NCI-H524 treated with DMSO at 0.1 percent for 48 hours (cell line): ENCODE measurements at places on chromosomes 1 and 21.

- no peak for DNase-seq
Observed at GRCh38 chr21:44510508-44511218, 29.3 kb downstream of the KRTAP10-1 start.

GRCh38 chr1:56070601-56071000 lies 508.8 kb downstream of the PLPP3 start:
- no peak for DNase-seq

GRCh38 chr1:50490640-50491039 lies 67.4 kb upstream of the DMRTA2 start:
- no peak for DNase-seq

- DNase-seq, result no peak
Observed at GRCh38 chr21:36902793-36903192, 63.7 kb downstream of the HLCS start.

- no peak for DNase-seq
Observed at GRCh38 chr1:88371436-88372023, 312.5 kb upstream of the PKN2 start.

- DNase-seq, result no peak
Observed at GRCh38 chr1:231107151-231107550, 54.7 kb upstream of the TRIM67 start.

DNA sequence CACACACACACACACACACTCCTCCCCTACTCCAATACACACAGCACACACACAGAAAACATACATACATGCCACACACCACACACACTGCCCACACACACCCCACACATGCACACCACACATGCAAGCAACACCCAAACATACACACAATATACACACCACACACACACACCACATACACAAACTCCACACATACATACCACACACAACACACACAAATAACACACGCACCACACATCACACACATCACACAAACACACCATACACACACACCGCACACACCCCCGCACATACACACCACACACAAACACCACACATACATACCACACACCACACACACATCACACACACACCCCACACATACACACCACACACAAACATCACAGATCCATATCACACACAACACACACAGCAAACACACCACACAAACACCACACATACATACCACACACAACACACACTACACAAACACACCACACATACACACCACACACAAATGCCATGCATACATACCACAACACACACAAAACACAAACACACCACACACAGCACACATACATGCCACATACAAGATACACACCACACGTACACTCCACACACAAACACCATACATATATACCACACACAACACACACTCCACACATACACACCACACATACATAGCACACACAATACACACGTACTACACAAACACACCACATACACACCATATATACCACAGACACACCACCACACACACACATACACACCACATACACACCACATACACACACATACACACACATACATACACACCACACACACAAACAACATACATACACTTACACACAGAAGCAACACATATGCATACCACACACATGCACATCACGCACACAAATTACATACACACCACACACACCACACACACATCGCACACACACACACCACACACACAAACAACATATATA lies 932 bp upstream of the RAB7B start:
- DNase-seq, result no peak

- no peak for DNase-seq
Observed at GRCh38 chr1:215530401-215530984, 36.6 kb upstream of the KCTD3 start.

- no peak for DNase-seq
Observed at GRCh38 chr1:81224222-81224621, 576.5 kb upstream of the ADGRL2 start.

GRCh38 chr21:26759731-26760130 lies 85.5 kb downstream of the ADAMTS1 start:
- DNase-seq, result no peak

- no peak for DNase-seq
Observed at GRCh38 chr1:112727716-112728115, 12.6 kb upstream of the PPM1J start.

DNA sequence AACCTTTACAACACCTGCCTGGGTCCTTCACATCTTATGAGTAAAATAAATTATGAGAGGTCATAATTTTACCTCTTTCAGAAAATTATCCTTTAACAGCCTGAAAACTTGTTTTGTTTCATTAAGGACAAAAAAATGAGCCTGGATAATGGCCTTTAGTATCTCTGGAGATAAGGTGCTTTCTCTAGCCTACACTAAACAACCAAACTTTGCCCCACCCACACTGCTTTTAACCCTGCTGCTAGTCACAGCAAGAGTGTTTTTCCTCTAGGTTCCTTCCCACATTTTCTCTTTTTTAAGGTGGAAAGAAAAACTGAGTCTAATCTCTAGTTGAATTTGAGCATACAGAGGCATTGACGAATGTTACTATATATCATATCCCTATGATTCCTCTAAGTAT lies 101.7 kb upstream of the KRTAP19-8 start:
- no peak for DNase-seq

DNA sequence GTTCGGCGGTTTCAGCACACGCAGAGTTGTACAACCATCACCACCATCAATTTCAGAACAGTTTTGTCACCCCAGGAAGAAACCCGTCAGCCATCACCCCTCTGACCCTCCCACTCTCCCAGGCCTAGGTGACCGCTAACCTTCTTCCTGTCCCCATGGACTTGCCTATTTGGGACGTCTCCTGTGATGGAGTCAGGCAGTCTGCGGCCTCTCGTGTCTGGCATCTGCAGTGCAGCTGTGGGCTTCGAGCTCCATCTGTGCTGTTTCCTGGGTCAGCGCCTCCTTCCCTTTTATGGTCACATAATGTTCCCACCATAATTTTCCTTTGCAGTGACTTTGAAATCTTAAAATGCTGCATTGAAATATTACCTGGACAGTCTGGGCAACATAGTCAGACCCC lies 24.4 kb downstream of the SLC45A1 start:
- DNase-seq, result no peak

- no peak for DNase-seq
Observed at GRCh38 chr21:24955275-24955961, 651.9 kb downstream of the MRPL39 start.

DNA sequence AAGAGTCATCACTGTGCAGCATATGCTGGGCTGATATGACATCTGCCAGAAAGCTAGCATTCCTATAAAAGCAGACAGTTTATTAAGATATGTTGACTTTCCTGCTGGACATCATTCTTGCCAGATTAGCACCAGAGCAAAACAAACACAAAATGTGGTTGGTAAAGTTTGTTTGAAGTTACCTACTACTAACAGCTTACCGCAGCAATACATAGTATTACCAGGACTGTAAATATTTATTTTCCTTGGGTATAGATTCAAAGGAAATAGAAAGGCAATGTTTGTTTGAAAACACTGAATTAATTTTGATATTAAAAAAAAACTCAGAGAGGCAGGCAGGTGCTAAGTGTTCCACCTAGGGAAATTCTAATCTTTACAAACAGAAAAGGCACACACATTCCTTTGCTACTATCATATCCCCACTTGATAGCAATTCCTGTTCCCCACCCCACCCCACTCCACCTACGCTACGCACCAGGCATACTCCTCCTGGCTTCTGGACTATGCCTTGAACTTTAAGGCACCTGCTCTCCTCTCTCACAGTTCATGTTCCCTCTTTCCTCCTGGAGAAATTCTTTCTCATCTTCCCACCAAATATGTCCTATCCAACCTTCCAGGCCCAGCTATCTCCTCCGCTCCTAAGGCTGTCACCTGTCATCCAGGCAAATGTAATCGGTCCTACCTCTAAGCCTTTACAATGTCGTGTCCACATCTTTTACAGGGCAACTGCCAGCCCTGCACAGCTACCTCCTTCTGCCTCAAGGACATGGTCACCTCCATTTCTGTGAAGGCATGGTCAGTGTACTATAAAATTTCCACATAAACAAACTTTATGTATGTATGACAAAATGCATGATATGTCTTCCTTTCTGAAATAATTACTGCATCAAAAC lies 34.7 kb downstream of the PTPN14 start:
- DNase-seq, result no peak

GRCh38 chr21:38925923-38926322 lies 120.2 kb downstream of the ETS2 start:
- no peak for DNase-seq

DNA sequence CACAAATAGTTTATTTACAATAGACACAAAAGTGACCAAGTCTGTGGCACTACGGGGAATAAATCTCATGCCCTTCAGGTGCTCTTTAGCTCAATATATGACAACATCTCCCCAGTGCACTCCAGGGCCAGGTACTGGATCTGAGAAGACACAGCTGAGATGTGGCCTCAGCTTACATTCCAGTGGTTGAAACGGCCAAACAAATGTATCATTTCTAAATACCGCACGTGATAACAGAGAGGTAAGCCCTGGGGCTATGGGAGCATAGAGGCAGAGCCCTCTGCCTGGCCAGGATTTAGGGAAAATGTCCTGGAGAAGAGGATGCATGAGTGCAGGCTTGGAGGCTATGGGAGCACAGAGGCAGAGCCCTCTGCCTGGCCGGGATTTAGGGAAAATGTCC lies 630.5 kb downstream of the SMYD3 start:
- DNase-seq, result no peak

- no peak for DNase-seq
Observed at GRCh38 chr1:155598842-155599331, 11.1 kb upstream of the MSTO1 start.

DNA sequence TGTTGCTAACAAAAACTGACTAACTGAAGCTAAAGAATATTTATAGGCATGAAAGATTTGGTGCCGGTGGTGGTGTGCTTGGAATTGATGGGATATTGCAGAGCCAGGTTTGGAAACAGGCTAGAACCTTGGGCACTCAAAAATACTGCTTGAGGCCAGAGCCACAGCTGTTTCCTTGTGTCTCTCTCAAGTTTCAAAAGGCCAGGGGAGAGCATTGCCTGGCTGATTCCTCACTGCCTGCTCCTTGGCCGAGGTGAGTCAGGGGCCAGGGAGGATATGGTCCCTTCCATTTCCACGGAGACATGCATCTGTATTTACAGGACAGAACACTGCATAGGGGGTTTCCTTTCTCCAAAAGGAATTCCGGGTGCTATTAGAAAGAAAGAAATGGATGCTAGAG lies 36.1 kb upstream of the IVNS1ABP start:
- DNase-seq, result no peak

DNA sequence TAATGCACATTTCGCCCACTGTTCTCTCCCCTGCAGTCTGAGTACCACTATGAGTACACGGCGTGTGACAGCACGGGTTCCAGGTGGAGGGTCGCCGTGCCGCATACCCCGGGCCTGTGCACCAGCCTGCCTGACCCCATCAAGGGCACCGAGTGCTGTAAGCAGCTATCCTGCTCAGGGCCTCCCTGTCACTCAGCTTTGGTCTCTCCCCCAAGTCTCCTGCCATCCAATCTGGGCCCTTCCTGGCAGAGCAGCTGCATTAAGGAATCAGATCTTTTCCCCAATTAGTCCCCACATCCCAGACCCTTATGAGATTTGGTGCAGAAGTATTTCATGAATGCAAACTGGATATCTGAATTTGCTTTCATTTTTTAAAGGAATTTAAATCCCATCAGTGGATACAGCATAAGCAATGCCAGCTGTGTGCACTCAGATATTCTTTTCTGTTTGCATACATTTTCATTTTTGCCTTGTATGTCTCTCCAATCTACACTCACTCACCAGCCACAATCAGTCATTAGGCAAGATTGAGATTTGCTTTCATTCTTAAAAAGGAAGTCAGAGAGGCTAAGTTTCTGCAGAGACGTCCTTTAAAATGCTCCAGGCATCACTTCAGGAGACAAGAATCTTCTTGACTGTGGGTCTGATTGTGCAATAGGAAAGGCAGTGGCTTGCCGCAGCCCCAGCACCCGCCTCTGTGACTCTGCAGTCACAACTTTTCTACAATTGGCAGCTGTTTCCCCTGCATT lies 48.1 kb downstream of the ELAPOR1 start:
- DNase-seq, result no peak

DNA sequence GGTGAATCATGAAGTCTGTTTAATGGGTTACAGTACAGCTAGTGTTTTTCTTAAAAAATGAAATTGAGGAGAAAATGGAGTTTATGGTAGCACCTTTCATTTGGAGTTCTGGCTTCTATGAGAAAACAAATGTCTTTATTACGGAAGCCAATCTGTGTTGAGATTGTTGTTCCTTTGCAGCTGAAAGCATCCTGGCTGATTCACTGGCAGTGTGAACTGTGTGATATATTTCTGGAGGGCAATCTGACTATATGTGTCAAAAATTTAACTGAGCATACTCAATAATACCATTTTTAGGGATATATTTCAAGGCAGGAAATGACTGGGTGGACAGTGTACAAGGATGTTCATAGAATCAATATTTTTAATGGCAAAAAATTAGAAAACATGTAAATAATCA lies 46.6 kb upstream of the LYST start:
- DNase-seq, result no peak

DNA sequence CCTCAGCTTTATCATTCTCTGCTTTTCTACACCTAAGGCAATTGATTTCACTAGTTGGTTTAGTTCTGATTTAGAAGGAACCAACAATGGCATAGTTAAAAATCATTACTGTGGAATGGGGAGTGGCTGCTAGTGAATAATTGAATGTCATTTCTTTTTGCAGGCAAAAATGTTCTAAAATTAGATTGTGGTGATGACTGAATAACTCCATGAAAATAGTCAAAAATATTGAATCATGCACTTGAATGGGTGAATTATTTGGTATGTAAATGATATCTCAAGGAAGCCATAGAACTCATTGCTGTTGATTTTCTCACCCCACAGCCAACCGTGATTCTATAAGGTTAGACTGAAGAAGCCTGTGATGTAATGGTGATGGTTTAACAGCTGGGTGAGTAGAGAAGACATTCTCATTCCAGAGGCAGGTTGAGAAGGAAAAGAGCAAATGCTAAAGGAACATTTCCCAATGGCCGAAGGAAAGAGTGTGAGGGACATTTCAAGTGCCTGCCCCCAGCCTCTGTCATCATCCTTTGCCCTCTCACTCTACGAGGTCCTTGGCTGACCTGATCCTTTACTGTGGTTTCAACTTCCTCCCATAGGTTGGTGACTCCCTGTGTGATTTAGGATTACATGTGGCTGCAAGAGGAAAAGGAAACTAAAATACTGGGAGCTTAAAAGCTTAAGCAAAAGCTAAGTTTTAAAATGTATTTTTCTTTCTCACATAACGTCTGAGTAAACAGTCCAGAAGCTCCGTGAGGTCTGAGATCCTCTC lies 12.5 kb downstream of the OVAAL start:
- no peak for DNase-seq

- DNase-seq, result no peak
Observed at GRCh38 chr1:1907098-1907736, 7.8 kb upstream of the CALML6 start.

- no peak for DNase-seq
Observed at GRCh38 chr1:94416901-94417727, 1.1 kb upstream of the ABCD3 start.
